CD4-positive, alpha-beta T cell treated with Interferon gamma for 1 hour (primary cell): ENCODE measurements at places on chromosomes 16 and 17.

GRCh38 chr17:65332779-65333178 is 195.6 kb downstream of the RGS9 start:
- no peak for DNase-seq

GRCh38 chr17:71938340-71939010 is 182.3 kb upstream of the SOX9 start:
- DNase-seq, result no peak

DNA sequence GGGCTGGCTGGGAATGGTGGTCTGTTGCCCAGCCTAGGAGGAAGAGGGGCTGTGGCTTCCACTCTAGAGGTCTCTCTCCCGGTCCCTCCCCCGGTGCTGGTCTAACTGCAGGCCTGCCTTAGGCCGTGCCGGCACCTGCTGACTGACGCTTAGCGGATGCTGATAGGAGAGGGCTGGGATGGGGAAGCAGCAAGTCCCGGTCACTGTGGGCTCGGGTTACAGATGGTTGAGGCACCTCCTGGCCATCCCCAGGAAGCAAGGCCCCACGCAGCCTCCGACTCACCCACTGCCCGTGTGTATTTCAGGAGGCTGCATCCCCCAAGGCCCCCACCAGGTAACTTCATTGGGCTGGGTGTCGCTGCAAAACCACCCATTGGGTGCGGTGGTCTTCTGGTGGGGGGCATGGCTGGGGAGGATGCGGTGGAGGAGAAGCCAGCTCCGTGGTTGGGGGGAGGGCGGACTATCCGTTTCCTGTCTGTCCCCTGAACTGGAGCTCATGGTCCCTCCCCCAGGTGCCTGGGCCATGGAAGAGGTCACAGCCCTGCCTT is 278.9 kb downstream of the SEC14L1 start:
- no peak for DNase-seq

GRCh38 chr16:81458827-81459598 is 14.4 kb downstream of the CMIP start:
- DNase-seq, result no peak

DNA sequence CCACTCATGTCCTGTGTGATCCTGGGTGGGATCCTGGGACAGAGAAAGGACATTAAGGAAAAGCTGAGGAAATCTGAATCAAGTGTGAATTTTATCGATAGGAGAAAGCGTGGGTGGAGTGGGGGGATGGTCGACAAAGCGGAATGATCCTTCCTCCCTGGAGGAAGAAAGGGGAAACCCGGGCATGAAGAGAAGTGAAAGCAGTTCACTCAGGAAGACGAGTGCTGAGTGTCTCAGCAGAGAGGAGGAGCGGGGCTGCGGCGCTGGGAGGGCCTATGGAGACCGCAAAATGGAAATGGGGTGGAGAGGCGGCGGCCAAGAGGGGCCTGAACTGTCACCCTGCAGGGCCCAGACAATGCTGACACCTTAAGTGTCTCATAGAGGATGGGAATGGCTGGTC is 8.7 kb downstream of the ZDHHC7 start:
- DNase-seq, result peak; percentile 42

DNA sequence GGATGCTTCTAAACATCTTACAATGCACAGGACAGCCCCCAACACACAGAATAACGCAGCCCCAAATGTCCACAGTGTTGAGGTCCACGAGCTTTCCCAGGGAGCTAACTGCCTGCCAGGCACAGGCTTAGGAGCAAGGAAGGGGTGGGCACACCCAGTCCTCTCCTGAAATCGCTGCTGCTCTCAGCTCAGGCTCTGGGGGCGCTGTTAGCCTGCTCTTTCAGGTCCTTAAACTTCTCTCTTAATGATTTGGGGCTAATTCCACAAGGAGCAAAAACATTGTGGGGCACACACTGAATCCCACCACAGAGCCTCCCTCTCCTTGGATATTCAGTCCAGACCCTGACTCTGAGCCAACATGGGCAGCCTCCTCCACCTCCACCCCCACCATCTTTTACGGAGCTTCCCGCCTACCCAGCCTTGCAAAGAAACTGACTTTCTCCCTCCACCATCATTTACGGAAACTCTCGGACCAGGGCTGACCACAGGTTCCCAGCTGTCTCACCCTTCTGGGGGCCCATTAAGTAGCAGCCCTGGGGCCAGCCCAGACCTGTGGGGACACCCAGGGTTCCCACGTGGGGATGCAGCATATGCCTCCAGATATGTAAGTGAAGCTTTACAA is 1.1 kb downstream of the CD300H start:
- peak; percentile 41 for DNase-seq

DNA sequence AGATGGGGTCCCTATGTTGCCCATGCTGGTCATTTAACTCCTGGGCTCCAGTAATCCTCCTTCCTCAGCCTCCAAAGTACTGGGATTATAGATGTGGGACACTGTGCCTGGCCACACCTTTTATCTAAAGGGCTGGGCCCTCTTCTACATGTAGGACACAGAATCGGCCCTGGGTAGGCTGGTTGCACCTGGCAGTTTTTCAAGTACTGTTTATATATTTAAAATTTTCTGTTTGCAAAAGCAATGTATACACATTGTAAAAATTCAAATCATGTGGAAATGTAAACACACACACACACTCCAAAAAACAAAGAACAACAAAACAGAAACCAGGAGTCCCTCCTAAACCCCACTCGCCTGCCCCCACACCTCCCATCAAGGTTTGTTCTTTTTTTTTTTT is 28.1 kb upstream of the SIAH1 start:
- DNase-seq, result no peak

DNA sequence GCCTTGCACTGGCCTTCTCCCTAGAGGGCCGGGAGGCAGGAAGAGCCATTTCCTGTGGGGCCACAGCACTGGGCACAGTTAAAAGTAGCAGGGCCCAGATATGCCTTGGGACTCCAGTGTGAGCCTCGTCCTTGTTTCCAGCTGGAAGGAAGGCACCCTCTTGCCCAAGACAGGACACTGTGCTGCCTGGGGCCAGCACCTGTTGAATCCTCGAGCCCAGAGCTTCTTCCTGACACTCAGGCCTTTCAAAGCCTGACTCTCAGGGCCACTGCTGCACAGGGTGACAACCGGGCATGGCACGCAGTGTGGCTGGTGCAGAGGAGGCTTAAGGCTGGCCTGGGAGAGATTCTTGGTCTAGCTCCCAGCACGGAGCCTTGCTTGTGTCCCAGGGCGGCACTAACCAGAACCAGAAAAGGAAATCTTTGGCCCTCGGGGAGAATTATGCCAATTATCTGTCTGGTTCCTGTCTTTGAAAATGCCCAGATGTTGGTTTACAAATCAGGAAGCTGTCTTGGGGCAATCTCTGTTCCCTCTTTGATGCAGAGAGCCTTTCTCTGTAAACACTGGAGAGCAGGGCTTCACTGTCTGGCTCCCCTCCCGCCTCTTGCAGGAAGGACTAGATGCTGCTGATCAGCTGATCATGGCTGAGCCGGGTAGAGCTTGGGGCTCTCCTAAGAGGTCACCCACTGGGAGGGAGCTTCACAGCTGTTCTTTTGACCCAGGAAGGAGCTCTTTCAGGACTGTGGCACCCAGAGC is 11.1 kb downstream of the LDHD start:
- peak; percentile 27 for DNase-seq
